ENCODE measurements at places on chromosomes 16 and 17.

GRCh38 chr17:81387100-81388090 is 7.9 kb upstream of the BAHCC1 start:
- DNase-seq = no peak

- no peak for DNase-seq
These were observed 349.8 kb downstream of the SEC14L1 start for GRCh38 chr17:77490361-77491183.

DNA sequence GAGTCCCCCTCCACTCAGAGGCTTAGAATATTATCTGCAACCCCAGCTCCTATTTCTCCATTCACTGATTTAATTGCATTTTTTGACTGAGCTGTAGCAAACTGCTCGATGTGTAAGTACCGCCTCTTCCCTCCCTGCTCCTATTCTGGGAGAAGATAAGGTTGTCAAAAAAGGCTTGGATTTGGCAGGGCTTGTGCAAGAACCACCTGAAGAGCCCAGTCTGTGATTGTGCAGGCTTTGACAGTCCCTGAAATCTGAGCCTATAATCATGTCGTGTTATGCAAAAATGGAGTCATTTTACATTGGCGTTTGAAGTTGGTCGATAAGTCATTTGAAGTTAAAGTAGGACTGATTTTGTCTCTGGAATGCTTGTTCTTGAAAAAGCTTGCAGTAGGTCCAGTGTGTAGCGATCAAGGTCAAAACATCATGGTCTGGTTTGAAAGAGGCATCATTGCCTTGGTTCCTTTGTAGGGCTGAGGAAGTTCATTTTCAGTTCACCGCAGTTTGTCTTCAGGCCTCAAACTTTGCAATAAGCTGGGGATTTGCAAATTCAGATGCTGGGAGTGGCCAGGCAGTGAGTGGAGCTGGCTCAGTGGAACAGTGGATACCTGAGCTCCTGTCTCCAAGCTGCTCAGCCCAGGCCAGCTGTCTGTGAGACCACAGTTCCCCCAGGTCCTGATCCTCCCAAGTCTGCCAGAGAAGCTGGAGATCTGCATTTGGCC is 68.8 kb downstream of the KATNIP start:
- DNase-seq = no peak

DNA sequence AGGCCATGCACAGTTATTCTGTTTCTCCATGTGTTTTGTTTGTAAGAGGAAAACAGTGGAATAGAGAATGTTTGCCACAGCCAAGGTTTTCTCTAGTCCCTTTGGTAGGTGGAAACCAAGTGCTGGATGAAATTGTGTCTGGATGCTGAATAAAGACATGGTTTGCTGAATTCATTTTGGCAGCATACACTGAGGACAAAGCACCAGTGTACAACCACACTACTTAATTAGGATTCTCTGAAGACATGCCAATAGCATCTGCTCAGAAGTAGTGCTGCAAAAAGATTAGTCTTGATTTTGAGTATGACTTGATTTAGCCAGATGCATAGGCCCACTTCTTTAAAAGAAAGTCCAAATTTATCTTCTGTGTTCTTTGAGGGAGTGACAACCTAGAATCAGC is 230.5 kb upstream of the CACNG5 start:
- DNase-seq = no peak

- peak; percentile 16 for DNase-seq
These were observed at the start of gene CMTM3 for GRCh38 chr16:66604376-66605176. CMTM3 (plus strand) TSS chr16:66604704; CDS start chr16:66604806, 102 bp downstream.

DNA sequence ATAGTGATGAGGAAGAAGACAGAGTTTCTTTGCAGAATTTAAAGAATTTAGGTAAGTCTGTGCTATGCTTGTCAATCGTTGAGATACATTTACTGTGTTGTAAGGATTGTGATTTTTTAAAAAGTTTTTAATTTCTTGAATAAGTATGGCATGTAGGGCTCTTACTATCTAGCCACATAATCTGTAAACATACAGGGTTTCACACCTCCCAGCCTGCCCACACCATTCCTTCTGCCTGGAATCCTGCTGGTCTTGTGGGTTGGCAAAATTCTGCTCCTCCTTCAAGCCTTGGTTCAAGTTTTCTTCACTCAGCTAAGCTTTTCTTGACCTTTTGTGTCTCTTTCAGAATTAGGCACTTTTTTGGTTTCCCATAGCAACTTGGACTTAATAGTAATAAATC is 7.5 kb downstream of the ZNHIT3 start:
- DNase-seq = no peak

GRCh38 chr17:38469875-38470274 is 41.6 kb downstream of the ARHGAP23 start:
- DNase-seq = no peak

DNA sequence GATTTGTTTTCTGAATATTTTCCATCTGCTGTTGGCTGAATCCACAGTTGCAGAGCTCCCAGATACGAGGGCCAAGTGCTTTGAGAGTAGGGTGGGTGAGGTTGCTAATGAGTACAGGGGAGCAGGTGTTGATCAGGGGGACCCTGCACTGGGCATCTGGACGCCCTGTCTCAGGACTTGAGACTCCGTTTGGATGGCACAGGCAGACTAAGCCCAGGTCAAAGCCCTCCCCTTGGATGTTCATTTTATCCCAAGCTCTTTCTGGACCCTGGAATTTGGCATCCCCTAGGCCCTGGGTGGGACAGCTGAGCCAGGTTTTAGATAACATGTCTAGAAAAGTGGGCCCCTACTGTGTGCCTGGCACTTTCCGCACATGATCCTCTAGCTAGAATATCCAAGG is 12.1 kb downstream of the USP6 start:
- DNase-seq = no peak

GRCh38 chr17:21241564-21241963 is 11.6 kb downstream of the NATD1 start:
- DNase-seq = no peak

GRCh38 chr17:62092784-62093183 is 27.7 kb upstream of the MED13 start:
- no peak for DNase-seq

GRCh38 chr16:48478393-48478792 is 93.2 kb upstream of the SIAH1 start:
- DNase-seq = no peak

GRCh38 chr17:28372203-28372944 is 880 bp downstream of the SARM1 start:
- DNase-seq = no peak

DNA sequence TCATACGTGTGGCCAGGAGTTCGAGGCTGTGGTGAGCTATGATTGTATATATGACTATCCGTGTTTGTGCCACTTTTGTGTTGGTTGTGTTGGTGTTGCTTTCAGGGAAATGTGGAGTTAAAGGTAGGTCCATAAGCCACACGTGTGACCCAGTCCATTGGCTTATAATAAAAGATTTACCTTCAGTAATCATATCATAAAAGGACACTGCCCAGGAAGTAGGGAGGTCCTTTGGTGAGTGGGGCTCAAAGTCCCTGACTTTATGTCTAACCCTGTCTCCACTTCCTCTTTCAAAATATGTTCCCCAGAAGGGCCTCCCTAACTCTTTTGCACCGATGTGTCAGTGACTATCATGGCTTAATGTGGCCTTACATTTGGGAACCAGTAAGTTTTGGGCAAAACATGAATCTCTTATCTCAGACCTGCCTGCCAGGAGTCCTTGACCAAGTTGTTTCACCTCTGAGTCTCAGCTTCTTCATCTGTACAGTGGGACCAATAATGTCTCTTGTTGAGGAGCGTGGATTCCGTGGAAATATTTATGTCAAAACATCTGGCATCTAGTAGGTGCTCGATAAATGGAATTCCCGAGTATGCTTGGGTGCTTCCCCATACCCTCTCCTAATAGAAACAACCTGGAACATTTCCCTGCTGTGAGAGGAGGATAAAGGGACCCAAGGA is 4.8 kb downstream of the TNP2 start:
- DNase-seq = no peak

- DNase-seq = peak; percentile 68
These were observed 52.0 kb downstream of the CBFA2T3 start for GRCh38 chr16:88924834-88925539.

- DNase-seq = no peak
These were observed 114.9 kb downstream of the TRIM37 start for GRCh38 chr17:58991718-58992331.

GRCh38 chr16:63617047-63617989 is 1504.5 kb downstream of the CDH11 start:
- no peak for DNase-seq

DNA sequence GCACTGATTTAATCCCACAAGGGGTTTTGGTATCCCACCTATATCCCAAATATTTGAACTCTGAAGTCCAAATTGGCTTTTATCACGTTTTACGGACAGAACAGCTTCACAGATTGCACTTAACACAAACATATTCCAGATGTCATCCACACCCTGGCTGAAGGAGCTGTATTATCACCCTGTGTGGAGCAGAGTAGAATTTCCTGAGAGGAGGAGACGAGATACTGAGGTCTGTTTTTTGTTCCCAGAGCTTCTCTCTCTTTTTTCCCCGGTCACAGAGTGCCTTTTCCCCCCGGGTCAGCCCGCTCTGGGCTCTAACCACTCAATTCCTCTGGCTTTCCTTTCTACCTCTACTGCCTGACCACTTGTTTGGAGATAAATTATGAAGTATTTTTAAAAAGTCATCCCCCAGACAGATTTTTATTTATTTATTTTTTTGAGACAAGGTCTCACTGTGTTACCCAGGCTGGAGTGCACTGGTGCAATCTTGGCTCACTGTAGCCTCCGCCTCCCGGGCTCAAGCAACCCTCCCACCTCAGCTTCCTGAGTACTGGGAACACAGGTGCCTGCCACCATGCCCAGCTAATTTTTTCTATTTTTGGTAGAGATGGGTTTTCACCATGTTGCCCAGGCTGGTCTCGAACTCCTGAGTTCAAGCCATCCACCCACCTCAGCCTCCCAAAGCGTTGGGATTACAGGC is 30.7 kb downstream of the DNAH2 start:
- no peak for DNase-seq

GRCh38 chr16:21610006-21610544 is 10.7 kb downstream of the METTL9 start:
- DNase-seq = no peak
